Activated naive CD4-positive, alpha-beta T cell (primary cell): ENCODE measurements at places on chromosomes 2 and 18.

GRCh38 chr18:11937874-11938478 lies 29.9 kb upstream of the MPPE1 start:
- DNase-seq = peak; percentile 60

- DNase-seq = no peak
These were observed 24.6 kb downstream of the KIF3C start for GRCh38 chr2:25957743-25958142.

DNA sequence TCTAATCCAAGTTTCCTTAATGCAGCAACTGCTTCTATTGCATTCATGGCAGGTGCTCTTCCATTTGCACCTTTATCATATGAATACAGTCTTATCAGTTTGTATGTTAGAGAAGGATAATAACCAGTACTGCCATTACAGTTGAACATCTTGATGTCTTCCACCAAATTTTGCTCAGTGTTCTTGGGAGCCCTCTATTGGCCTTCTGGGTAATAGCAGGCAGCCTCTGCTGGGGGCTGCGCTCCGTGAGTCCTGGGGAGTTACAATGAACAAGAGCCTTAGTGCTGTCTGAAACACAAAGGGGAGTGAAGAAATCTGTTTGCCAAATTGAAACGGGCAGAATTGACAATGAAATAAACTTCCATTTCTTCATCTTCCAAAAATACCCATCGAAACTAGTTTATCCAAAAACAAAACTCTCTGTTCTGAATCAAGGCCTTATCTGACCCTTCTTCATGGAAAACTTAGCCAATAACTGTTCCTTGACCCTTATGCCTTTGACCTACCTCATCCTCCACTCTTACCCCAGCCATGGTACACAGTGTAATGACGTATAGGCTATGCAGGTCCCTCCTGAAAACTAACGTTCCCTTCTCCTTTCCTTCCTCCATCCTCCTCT lies 79.9 kb downstream of the ALK start:
- DNase-seq = no peak

GRCh38 chr2:183530333-183530901 lies 406.2 kb downstream of the NUP35 start:
- no peak for DNase-seq

DNA sequence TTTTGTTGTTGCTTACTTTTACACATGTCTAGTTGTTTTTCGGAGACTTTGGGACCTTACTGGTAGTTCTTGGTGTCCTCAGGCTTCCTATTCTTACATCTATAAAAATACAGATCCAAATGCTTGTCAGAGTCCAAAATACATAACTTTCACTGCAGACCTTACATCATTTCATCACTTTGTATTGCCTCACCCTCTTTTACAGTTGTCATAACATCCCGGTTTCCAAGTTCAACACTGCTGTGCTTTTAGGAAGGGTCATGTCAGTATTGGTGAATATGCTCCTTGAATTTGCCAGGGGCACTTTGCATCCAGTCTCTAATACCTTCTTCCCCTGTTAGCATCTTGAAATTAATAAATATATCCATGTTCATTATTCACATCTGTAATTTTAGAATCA lies 518.2 kb upstream of the RAB12 start:
- no peak for DNase-seq

GRCh38 chr2:216679658-216680024 lies 15.7 kb downstream of the IGFBP5 start:
- DNase-seq = no peak

DNA sequence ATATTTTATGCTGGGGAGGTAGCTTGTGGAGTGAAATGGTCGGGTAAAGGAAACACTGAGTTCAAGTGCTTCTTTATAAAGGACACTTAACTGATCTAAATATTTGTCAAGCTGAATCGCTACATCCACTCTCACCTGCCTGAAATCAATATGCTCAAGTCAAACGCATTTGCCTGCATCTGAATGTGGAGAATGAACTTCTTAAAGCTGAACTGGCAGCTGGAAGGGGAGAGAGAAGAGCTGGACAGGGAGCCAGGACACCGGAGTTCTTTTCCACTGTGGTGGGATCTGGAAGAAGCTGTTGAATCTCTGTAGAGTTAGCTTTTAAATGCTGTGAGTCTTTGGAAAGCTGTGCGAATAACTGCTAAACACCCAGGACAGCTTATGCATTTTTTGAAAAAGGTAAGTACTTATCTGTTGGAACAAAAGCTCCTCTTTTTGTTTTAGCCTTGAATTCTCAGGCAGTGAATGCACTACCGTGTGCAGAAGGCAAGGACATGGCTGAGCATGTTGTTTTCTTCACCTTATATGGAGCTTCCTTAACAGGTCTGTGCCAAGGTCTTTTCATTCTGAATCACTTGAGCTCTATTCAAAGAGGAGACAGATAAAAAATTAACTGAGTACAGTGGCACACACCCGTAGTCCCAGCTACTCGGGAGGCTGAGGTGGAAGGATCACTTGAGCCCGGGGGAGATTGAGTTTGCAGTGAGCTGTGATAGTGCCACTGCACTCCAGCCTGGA lies 74.2 kb upstream of the KLF7 start:
- DNase-seq = no peak

- DNase-seq = no peak
These were observed 212.8 kb downstream of the MYCN start for GRCh38 chr2:16152928-16153753.

- no peak for DNase-seq
These were observed 328 bp upstream of the PASK start for GRCh38 chr2:241149675-241149924.
